ENCODE measurements at places on chromosomes 13 and 19.

DNA sequence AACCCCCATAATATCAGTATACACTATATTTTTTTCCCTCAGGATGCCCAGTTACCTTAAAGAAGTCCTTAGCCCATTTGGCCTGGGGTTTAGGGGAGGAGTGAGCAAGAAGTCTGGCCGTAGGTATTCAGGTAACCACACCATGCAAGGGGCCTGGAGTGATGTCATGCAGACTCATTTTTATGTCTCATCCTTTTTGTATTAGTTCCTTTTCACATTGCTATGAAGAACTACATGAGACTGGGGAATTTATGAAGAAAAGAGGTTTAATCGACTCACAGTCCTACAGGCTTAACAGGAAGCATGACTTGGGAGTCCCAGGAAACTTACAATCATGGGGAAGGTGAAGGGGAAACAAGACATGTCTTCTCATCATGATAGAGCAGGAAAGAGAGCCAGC, 12.2 kb downstream of the TPP2 start:
- DNase-seq, result no peak

DNA sequence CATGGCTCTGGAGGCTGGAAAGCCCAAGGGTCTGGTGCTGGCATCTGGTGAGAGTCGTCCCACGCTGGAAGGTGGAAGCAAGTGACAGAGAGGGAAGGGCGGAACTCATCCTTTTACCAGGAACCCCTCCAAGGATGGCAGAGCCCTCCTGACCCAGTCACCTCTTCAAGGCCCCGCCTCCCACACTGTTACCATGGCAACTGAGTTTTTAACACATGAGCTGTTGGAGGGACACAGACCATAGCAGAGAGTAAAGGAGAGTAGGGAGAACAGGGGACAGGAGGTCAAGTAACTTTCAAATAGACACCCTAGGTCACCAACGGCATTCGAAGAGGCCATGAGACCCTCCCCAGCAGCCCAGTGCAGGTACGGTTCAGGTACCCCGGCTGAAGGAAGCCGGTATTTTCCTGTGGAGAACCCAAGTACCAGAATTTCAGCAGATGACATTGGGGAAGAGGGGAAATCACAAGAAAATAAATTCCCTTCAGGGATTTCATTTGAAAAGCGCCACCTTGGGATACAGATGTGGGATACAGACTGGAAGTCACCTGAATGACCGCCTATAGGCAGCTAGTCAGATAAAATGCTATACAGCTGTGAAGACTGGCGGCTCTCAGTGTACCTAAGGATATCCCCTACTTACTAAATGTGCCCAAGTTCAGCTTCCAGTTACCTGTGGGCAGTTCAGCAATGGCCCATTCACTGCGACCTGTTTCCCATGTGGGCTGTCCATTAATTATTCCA, 8.0 kb downstream of the IL17D start:
- DNase-seq, result no peak

GRCh38 chr13:37417060-37417441, 181.5 kb downstream of the POSTN start:
- no peak for DNase-seq

DNA sequence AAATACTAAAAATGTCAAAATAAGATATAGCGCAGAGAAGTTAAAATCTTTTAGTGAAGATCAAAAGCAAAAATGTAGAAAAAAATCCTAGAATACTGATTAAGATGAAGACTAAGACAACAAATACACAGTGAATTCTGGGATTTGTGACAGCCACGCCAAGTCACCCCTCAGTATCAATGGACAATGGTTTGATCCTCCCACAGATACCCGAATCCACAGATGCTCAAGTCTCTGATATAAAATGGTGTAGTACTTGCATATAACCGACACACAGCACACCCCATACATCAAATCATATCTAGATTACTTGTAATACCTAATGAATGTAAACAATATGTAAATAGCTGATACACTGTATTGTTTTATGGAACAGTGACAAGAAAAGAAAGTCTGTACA, 5.9 kb downstream of the MIPEP start:
- no peak for DNase-seq

DNA sequence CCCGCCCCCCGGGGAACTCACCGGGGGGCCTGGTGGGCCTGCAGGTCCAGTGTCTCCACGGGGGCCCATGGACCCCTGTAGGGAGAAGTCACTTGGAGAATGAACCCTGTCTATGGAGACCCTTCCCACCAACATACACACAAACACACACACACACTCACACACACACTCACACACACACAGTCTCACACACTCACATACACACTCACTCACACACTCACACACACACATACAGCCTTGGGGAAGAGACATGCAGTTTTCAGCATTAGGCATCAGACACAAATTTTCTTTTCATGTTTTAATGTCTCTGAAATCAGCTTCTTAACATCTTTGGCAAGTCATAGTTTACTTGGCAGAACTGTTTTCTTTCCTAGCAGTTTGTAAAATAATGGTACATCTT, 31.0 kb upstream of the OLFM2 start:
- no peak for DNase-seq

DNA sequence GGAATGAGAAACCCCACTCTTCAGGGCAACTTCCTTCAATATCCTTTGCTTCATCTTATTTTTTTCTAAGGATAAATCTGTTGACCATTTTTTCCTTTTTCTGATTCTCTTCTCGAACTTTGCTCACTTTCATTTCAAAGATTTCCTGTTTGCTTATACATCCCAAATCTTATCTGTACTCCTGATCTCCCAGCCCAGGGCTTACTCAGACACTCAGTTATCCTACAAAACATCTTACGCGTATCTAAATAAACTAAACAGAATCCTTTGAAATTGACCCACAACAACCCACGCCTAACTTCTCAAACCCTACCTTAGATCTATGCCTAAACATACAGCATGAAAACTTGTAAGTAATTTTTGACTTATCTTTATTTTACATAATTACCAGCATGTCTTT, 179.2 kb downstream of the ABCC4 start:
- DNase-seq, result no peak

DNA sequence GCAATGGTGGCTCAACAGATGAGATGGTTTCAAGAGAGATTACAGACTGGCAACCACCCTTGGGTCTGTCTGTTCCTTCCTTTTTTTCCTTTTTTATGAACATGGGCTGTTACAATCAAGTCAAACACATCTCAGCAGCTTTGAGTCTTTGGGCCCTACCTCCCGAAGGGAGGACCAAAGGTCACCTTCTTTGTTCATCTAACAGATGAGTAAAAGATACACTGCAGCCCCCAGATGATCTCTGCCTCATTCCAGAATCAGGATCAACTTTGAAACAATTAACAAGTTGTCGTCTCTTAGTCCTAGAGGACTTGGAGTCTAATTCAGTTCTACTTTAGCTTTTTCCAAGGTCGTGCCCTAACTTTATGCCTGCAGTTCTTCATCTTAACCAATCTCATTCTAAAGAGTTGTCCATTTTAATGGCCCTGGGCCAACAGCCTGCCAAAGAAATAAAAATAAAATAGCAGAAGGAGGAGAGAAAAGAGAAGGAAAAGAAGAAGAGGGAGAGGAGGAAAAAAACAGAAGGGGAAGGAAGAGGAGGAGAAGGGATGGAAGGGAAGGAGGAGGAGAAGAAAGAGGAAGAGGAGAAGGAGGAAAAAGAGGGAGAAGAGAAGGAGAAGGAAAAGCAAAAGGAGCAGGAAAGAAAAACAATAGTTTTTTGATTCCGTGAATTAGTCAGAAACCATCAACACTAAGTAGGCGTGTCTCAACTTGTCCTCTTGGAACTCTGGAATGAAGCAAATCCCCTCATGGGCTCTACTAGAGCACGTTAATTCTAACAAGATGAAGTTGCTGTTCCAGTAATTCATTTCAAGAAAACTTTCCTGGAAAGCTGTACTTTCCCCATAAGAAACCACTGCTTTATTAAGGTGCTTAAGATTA, 281.2 kb downstream of the FOXO1 start:
- DNase-seq, result no peak

DNA sequence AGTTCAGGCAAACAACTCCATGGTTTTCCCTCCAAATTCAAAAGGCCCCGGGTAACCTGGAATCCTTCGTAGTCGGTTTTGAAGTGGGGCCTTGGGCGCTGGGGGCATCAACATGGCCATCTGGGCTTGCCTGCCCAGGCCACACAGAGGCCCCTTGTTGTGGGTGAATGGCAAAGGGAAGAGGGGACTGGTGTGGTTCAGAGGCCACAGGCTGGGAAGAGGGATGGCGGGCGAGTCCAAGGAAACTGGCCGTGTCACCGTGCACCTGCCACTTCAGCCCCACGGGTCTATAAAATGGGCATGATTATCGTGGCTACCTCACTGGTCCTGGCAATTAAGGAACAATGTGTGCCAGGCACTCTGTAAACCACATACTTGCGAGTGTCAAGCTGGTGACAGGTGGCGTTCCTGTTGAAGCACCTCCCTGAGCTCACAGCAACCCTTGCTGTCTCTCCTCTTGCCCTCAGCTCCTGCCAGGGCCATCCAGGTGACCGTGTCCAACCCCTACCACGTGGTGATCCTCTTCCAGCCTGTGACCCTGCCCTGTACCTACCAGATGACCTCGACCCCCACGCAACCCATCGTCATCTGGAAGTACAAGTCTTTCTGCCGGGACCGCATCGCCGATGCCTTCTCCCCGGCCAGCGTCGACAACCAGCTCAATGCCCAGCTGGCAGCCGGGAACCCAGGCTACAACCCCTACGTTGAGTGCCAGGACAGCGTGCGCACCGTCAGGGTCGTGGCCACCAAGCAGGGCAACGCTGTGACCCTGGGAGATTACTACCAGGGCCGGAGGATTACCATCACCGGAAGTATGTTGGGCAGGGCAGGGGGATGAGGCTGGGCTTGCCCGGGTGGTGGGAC, 1.3 kb downstream of the LSR start:
- DNase-seq, result no peak

GRCh38 chr13:75271846-75272245, 210.1 kb downstream of the TBC1D4 start:
- no peak for DNase-seq

- peak; percentile 59 for DNase-seq
These were observed 801 bp downstream of the KCTD12 start for GRCh38 chr13:76885203-76886004.

- no peak for DNase-seq
These were observed 1.7 kb downstream of the PLPPR2 start for GRCh38 chr19:11356676-11357550.

- peak; percentile 40 for DNase-seq
These were observed 964 bp downstream of the KHSRP start for GRCh38 chr19:6423499-6424194.

GRCh38 chr13:109756778-109757177, 29.6 kb downstream of the IRS2 start:
- no peak for DNase-seq

DNA sequence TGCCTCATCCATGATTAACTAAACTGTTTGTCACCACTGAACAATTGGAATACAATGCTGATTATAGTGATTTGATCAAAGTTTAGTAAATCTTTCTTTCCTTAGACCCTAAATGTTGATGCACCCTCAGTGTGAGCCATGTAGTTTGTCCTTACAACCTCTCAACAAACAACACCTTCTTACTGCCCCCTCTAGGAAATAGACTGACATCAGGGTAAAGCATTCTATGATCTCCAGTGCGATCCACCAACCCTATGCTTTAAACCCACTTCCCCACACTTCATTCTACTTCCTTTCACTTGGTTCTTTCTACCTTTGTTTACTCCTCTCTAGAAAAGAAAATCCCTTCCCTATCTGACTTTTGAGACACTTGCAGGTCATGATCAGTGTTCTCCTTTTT, 1842.5 kb upstream of the PRR20A start:
- DNase-seq, result no peak

DNA sequence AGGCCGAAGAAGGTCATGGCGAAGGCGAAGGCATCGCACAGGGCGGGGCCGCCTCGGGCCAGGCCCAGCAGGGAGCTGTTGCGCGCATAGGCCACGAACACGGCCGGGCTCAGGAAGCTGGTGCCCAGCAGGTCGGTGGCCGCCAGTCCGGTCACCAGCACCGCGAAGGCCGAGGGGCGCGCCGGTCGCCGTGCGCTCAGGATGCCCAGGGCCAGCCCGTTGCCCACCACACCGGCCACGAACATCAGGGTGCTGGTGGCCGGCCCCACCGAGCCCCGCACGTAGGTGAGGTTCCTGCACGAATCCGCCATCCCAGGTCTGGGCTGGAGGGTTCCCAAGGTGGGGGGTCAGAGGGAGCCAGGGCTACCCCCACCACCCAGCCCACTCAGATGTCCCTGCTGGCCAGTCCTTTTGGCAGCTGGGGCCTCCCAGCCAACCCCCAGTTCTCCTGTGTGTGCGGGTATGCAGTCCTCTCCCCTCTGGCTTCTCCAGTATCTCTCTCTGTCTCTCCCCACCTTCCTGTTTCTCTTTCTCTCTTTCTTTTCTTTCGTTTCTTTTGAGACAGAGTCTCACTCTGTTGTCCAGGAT, 880 bp downstream of the PTGIR start:
- DNase-seq, result no peak
